ENCODE measurements at places on chromosomes 3 and 15.

DNA sequence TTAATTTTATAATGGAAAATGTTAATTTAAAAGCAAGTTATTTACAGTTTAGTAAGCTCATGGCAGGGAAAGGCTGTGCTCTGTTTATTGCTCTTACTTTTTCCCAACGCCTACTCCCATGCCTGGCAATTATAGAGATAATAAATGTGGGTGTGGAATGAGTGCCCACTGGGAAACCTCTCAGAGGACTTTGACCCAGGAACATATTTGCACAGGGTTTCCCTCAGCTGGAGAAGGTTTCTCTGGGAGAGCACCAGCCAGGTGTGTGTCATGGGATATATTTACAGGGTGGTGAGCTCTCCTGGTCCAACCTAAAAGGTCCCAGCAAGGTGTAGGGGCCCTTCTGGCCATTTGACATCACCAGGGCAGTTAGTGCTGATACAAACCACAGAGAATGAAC is 27.9 kb downstream of the ZNF710 start:
- no peak for DNase-seq

DNA sequence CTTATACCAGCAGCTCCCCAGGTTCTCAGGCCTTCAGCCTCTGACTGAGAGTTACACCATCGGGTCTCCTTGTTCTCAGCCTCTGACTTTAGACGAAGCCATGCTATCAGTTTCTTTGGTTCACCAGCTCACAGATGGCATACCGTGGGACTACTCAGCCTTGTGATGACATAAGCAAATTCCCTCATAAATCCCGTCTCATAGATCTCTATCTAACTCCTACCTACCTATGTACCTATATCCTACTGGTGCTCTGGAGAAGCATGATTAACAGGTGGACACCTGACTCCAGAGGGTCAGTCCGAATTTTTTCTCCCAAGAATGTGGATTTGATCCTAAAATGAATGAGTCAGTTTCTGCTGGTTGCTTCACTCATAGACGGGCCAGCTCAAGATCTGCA is 59.1 kb upstream of the CDV3 start:
- no peak for DNase-seq

GRCh38 chr15:57298204-57298603 is 78.1 kb upstream of the CGNL1 start:
- no peak for DNase-seq

DNA sequence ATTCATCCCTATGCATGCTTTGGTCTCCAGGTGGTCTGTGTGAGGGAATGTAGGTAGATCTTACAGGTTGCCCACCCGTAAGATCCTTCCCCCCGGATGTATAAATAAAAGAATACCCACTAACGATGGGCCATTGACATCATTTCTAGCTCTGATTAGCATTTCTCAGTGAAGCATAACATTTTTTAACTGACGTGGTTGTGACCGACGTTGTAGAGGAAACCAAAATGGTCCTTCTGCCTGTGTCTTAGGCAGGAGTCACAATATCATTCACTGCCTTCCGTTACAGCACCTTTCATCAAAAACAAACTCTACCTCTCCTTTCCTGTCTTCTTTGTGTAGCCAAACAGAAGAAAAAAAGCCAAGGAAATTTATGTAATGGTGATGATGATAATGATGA is 27.3 kb upstream of the UMPS start:
- no peak for DNase-seq

GRCh38 chr3:70770650-70771049 is 458.2 kb upstream of the MDFIC2 start:
- DNase-seq: no peak

- no peak for DNase-seq
These were observed 78.2 kb downstream of the GALK2 start for GRCh38 chr15:49248291-49248690.

DNA sequence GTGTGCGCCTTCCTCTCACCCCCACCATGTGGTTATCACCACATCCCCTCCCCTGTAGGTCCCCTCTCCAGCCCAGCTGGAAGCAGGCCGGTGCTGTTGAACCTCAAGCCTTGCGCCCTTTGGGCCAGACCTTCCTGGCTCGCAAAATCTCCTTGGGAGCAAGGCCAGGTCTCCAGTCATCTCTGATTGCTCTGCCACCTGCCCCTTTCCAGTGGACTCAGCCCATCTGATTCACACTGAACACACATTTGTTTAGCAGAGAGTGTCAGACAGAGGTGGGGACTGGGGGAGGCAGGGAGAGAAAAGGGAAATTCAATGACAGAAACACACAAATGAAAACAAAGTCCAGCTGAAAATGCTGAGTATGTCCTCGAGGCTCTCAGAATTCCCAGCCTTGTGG is 119.4 kb downstream of the TPRA1 start:
- DNase-seq: no peak

DNA sequence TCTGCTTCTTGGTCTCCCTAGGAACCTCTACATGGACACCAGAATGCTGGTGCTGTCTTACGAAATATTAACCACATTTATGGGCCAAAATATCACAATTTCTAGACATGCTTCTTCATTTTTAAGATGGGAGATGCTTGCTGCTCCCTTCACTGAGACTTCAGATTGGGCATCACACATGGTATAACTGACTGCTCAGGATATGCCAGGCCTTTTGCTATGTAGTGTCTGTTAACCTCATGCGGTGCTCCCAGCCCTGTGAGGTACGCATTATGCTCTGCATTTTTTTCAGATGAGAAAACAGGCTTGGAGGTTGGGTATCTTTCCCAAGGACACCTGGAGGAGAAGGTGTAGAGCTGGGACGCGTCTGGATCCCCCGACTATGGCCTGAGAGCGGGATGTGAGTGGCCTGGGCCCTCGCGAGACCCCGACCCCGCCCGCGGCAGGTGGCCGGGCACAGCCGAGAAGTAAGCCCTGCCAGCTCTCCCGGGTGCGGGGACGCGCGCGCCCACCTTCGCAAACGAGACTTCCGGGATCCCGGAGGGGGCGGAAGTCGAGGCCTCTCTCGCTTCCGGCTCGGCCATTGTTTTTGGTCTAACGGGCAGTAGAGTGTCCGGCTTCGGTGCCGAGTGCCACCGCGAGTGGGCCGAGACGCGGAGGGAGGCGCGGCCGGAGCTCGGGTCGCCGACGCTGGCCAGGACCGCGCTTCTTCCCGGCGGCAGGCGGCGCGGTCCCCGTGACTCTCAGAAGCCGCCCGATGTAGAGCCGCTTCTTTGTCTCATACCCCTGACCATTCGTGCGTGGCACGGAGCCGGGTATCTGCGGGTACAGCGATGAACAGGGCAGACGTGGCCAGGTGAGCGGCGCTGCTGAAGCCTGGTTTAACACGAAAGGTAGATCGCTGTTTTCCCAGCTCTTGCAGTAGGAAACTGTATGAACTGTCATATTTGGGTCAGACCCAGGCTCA is at the start of gene ZKSCAN7:
Gene ZKSCAN7 (plus strand): TSS at position 568 of the 967 bp plus-strand sequence. CDS start 1,855 bp downstream, outside the sequence.
- peak; percentile 48 for DNase-seq

GRCh38 chr3:66971891-66972551 is 26.1 kb upstream of the KBTBD8 start:
- DNase-seq: peak; percentile 72

GRCh38 chr15:35062738-35063099 is 22.4 kb downstream of the NANOGP8 start:
- no peak for DNase-seq

- DNase-seq: no peak
These were observed 107.0 kb downstream of the CPN2 start for GRCh38 chr3:194244167-194244566.

DNA sequence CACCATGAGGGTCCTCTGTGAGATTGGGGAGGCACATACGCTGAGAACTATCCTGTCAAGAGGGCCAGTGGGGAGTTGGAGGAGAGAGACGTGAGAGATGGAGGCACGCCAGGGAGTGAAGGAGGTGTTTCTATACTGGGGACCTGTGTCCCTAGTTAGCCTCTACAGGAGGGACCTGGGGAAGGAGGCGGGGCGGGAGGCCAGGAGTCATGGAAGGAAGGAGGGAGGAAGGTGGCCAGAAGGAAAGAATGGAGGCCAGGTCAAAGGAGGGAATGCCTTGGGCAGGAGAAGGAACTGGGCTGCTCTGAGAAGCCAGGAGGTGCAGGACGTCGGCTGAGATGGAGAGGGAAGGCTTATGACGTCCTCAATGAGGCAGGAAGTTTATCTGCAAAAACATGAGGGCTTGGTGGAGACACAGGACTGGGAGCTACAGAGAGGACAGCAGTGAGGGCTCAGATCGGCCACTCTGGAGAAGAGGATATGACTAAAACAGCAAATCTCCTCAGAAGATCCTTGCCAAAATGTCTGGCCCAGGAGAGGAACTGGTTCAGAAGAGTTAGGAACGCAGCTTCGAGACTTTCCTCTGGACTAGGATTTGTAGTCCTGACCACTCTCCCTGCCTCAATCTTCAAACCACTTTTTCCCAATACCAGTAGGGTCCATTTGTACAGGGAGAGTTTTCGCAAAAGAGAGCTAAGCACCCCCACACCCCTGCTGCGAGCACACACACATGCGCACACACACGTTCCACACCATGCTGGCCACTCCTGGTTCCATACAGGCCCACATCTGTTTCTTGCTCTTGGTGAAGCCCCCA is 59.9 kb downstream of the ADCY5 start:
- DNase-seq: peak; percentile 59

GRCh38 chr3:22265403-22265802 is 514.4 kb upstream of the ZNF385D start:
- DNase-seq: no peak

DNA sequence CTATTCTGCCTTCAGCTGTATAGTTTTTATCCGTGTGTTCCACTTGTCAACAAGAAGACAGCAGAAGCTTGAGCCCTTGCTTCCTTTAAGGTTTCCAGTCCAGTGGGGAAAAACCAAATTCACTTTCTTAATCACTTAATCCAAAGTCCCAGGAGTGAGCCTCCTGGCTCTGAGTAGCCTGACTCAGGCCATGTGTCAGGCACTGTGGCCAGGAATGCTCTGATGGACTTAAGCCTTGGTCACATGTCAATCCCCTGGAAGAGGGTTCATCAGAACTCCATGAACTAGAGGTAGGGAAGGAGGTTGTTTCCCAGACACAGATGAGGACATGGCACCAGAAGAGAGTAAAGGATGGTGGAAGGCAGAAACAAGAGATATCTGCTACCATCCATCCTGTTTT is 8.8 kb downstream of the VIPR1 start:
- no peak for DNase-seq
